ENCODE measurements at places on chromosomes 7 and 10. TPM values are rescaled to one million over a fixed set of nuclear protein-coding genes. Genes with fewer than 3 reads are reported as not detected.

DNA sequence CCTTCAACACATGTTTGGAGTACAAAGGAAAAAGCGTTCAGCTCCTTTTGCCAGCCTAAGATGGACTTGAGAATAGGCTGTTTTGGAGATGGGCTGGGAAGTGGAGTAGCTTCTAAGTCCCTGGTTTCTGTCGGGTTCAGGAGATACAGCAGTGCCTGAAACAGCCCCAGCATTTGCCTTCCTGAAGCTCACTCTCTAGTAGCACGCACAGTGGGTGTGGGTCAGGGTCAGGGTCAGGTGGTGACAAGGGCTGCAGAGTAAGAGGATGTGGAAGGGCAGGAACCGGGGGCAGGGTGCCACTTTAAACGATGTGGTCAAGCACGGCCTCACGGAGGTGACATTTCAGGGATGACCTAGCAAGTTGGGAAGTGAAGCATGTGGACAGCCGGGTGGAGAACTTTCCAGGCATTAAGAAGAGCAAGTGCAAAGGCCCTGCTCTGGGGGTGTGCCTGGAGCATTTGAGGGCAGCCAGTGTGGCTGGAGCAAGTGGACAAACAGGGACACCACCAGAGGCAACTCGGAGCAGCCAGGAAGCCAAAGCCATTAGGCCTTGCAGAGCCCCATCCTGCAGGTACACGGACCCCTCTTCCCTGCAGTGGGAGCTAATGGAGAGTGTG lies 382.2 kb upstream of the ZMIZ1 start:
- no peaks in the 10 kb centered on the region for H3K27me3 ChIP-seq
- no peaks in the 10 kb centered on the region for H3K36me3 ChIP-seq
- H3K4me3 ChIP-seq: no peak overlapping the region
- H3K27ac ChIP-seq: no peak overlapping the region

- H3K27ac ChIP-seq: no peak overlapping the region
- H3K4me1 ChIP-seq: peaks cover 3% of the 10 kb centered on the region
- no peak overlapping the region for H3K4me3 ChIP-seq
- H3K36me3 ChIP-seq: no peaks in the 10 kb centered on the region
- no peaks in the 10 kb centered on the region for H3K27me3 ChIP-seq
Observed at GRCh38 chr7:55969391-55969790, 5.0 kb downstream of the NIPSNAP2 start.

DNA sequence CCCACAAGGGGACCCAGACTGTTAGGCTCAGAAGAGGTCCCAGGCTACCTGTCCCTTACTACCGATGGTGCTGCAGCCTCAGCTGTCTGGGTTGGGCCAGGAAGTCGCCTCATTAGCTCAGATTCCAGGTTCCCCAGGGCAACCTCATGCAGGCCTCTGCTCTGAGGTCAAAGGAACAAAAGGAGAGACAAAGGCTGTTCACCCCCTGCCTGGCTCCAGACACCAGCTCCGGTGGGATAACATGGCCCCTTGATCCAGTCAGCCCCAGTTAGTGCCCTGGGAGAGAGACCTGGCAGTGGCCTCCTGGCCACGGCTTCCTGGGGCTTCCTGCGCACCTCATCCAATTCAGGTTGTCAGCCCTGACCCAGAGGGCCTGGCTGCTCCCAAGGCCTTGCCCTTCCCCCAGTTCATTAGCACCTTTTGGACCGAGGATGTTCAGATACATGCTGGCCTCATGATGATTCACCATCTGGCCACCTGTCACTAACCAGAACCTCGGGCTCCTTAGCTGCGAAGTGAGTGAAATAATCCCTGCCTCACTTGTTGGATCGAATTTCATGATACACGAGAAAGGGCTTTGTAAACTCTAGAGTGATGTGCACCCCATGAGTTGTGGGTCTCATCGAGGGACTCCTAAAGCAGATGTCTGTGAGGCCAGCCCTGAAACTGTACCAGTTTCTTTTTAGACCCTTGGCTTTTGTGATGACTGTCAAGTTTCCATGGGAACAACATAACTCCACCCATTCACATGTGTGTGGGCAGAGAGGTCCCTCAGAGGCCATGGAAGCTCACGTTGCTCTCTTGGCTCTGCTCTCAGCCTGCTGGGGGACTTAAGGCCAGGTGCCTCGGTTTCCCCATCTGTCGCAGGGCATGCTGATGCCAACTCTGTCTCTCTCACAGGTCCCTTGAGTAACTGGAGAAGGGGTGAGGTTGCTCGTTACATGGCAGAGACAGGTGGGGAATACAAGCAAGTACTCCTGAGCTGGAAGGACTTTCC lies 79.5 kb upstream of the PCBD1 start:
- peaks cover 10% of the 10 kb centered on the region for H3K4me1 ChIP-seq
- peaks cover under 1% of the 10 kb centered on the region for H3K27me3 ChIP-seq
- DNase-seq: no peak

DNA sequence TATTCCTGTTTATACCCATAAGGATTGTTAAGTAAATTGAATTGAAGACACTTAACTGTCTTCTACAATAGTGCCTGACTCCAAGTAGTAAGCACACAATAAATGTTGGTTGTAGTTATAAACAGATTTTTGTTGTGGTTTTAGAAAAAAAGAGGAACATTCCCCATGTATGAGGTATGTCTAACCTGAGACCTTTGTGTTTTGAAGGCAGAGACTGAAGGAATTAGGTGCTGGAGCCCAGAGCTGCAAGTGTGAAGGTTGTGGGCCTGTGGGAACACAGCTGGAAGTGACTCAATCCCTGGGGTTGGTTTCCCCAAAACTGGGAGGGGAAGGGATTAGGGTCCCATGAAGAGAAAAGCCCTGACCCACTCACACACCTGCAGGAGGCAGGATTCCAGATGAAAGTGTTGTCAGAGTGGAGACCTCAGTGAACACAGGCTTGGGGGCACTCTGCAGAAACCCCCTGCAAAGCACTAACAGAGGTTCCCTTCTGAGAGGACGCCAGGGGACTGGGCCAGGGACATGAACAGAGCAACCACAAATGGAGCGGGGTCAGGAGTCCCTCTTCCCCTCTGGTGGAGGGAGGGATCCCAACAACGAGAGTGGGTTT lies 265.1 kb upstream of the KLF14 start:
- no peak overlapping the region for H3K27ac ChIP-seq
- H3K36me3 ChIP-seq: peaks cover 4% of the 10 kb centered on the region

DNA sequence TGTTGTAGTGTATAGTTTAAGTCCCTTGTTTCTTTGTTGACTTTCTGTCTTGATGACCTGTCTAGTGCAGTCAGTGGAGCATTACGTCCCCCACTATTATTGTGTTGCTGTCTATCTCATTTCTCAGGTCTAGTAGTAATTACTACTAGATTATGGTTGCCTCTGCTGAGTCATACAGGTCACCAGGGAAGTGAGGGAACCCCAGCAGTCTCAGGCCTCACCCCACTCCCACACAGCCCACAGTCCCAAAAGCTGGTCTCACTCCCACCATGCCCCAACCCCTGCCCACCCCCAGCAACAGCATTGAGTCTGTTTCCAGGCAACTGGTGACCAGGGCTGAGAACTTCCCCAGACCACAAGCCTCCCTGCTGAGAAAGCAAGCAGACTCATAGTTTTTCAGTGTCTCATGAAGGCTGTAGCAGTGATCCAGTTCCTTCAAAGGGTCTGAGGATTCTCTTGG lies 88.0 kb downstream of the PLXDC2 start:
- no peak for DNase-seq
- H3K27me3 ChIP-seq: no peaks in the 10 kb centered on the region
- H3K27ac ChIP-seq: no peak overlapping the region
- H3K4me3 ChIP-seq: no peak overlapping the region

GRCh38 chr10:60098677-60099601 lies 192.6 kb upstream of the CCDC6 start:
- no peaks in the 10 kb centered on the region for H3K36me3 ChIP-seq
- H3K4me1 ChIP-seq: no peaks in the 10 kb centered on the region
- no peak overlapping the region for H3K4me3 ChIP-seq
- peak; percentile 50 for DNase-seq

DNA sequence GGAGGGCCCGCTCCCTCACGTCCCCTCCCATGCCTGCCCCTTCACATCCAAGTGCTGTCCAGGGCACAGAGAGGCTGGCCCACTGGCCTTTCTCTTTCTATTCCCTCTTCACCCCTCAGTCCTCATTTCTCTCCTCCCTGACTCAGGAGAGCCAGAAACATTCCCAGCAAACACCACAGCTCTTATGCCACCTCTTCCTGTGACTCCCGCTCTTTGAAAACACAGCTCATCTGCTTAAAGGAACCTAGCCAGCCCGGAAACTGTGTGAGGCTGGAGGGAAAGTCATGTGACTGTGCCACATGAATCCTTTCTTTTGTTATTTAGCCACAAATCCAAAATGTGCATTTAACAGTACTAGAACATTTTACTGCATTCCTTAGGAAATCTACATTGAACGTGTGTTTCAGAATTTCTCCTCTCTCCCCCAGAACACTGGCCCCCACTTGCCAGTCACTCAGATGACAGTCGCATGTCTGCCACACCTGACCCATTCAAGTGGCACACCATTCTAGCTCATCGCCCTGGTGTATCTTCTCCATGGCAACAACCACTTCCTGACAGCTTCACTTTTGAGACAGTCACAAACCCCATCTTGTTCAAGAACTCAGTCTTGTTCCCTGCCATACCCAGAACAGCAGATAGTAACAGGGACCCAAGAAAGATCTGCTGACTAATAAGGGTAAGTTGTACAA lies 42.8 kb downstream of the GRB10 start:
- H3K4me1 ChIP-seq: no peaks in the 10 kb centered on the region
- no peak overlapping the region for H3K27ac ChIP-seq
- no peaks in the 10 kb centered on the region for H3K27me3 ChIP-seq

DNA sequence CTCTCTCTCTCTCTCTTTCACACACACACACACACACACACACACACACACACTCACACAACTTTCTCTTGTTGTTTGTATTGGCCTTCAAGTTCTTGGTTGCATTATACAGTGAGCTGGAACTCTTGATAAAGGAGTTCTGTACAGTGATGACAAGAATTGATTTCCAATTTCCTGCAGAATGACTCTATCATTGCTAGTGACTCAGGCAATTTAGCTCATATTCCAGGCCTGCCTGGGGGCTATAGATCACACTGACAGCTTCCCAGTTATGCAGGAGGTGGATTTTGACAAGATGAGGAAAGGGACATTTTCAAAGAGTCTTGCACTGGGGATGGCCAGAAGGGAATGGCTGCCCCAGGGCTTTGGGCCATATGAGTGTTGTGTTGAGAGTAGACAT lies 508.8 kb downstream of the TYW1 start:
- H3K36me3 ChIP-seq: no peaks in the 10 kb centered on the region
- H3K4me1 ChIP-seq: peaks cover 4% of the 10 kb centered on the region
- H3K4me3 ChIP-seq: no peak overlapping the region
- no peak overlapping the region for H3K27ac ChIP-seq

- no peaks in the 10 kb centered on the region for H3K27me3 ChIP-seq
- no peaks in the 10 kb centered on the region for H3K4me1 ChIP-seq
- no peak overlapping the region for H3K4me3 ChIP-seq
- H3K27ac ChIP-seq: no peak overlapping the region
- DNase-seq: no peak
Observed at GRCh38 chr7:4204513-4205165, 477.5 kb upstream of the FOXK1 start.

MYL10 gene
- 0.44 TPM for total RNA-seq

NUTM2E gene
- 0.28 TPM for total RNA-seq

SLC35B4 gene
- 41.5 TPM for total RNA-seq

EPDR1 gene
- total RNA-seq: 6.4 TPM

NPSR1 gene
- total RNA-seq: not detected

MEOX2 gene
- 0.19 TPM for total RNA-seq

KRIT1 gene
- 28.8 TPM for total RNA-seq

NRCAM gene
- 4.3 TPM for total RNA-seq

Data from H1 (cell line).